ENCODE measurements at places on chromosomes 3 and 15.

- no peak for DNase-seq
These were observed 40.1 kb upstream of the SEMA4B start for GRCh38 chr15:90160781-90161727.

- DNase-seq = no peak
These were observed 5.9 kb upstream of the CLDN16 start for GRCh38 chr3:190382082-190382481.

DNA sequence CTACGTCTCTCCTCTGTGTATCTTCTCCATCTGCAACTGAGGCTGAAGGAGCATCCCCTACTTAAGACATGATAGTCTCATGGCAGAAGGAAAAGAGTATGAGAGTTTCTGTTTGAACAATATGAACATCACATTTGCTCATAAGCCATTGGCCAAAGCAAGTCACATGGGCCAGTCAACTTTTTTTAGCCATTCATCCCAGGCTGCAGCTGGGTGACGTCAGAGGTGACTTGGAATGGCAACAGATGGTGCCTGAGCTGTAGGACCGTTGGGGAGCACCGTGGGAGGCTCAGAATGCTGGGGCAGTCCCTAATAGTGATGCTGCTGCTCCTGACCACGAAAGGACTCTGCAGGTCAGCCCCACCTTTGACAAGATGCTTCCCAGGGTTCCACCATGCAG lies 58.7 kb downstream of the CRTC3 start:
- no peak for DNase-seq

DNA sequence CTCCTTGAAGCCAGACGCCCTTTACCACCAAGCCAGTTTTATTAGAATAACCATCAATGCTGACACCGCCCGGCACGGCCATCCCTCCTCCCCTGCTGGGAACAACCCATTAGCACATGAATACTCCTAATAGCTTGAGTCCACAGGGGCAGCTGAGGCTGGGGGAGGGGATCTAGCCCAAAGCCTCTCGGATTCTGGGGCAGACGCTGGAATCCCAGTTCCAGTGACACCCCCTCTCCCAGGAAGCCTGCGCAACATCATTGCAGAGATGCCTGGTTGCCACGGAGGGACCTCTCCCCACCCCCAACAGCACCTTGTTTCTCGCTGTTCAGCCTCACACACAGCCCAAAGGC lies 1.2 kb upstream of the LINGO1 start:
- DNase-seq = no peak

GRCh38 chr3:109973733-109974132 lies 636.4 kb upstream of the DPPA4 start:
- DNase-seq = no peak

GRCh38 chr15:92005154-92005553 lies 151.6 kb downstream of the SLCO3A1 start:
- no peak for DNase-seq

GRCh38 chr3:144242747-144243146 lies 271.1 kb downstream of the DIPK2A start:
- no peak for DNase-seq

DNA sequence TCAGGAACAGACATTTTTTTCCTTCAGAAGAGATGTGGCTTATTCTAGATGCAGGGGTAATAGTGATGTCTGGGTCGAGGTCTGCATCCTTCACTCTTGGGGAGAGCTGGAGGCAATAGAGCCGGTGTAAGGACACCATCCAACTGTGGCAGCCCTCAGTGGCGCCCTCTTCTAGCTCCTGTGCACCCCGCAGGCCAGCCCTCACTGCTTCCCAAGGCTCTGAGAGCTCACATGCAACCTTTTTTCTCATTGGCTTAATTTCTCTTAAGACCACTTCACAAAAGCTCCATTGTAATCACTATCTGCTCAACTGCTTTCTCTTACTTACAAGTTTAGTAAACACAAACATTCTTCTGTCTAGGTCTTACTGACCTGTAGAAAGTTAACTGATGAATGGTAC lies 3.9 kb upstream of the VPS8 start:
- no peak for DNase-seq
